ENCODE measurements at places on chromosomes 16 and 17.

- DNase-seq = no peak
Observed at GRCh38 chr16:11104168-11105037, 151.6 kb downstream of the SOCS1 start.

GRCh38 chr16:68408428-68408827 lies 39.9 kb downstream of the SMPD3 start:
- DNase-seq = no peak

DNA sequence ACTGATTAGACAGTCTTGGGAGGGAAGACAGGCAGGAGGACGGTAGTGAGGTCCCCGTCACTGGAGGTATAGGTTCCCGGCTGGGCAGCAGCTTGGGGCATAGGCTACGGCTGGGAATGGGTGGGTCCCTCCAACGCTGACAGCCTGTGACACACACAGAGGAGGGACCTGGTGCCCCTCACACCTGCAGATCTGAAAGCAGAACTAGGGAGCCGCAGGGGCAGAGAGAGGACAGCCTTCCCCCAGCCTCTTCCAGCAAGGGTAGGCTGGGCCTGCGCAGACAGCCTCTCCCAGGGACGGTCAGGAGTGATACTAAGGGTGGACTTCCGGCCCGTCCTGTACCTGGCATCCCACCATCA lies 2.0 kb downstream of the P2RX1 start:
- no peak for DNase-seq

GRCh38 chr16:67942510-67943255 lies 1.2 kb downstream of the LCAT start:
- peak; percentile 53 for DNase-seq
